ENCODE measurements at places on chromosomes 13 and 19.

- peak; percentile 95 for DNase-seq
These were observed at the start of gene ABHD8 for GRCh38 chr19:17303167-17303939. Gene ABHD8 (minus strand): TSS chr19:17303425. CDS start chr19:17301616, 1,809 bp downstream.

- no peak for DNase-seq
These were observed 460 bp downstream of the KMT5C start for GRCh38 chr19:55339889-55340783.

DNA sequence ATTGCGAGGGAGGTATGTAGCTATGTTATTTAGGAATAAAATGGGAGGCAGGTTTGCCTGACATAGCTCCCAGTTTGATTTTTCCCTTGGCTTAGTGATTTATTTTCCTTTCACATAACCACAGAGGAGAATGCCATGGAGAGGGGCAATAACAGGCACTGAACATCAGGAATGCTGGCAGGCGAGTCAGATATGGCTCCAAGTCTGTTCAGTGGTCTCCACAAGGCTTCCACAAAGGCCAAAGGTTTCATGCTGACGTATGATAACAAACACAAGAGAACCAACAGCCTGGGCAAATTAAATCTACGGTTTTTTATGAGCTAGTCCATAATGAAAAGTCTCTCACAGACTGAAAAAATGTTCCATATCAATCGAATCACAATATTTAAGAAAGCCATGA, 66.7 kb downstream of the SUCLA2 start:
- DNase-seq, result no peak

DNA sequence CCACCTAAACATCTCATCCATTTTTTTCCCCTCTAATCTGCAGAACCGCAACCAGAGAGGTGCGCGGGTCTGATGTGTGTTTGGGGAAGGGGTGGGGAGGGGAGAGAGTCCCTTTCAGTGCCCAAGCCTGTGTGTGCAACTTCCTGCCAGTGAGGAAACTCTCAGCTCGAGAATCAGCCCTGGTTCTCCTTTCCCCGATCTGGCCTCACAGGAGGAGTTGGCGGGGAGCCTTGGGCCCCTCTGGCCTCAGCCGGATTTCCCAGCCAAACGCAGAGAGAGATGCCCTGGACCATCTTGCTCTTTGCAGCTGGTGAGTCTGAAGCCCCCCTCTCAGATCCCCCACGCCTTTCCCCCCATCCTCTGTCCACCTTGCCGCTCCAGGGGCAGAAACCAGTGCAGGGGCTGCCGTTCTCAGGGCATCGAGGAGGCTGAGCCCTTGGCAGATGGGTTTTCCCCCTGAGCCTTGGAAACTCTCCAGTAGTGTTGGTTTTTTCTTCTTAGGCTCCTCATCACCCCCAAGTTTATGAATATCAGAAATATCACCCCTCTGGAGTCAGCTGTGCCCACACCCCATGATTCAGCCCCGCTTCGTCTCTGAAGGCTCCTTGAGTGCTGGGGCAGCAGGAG, at the start of gene C19orf38:
Gene C19orf38, plus strand, starts transcription at position 186 of the 627 bp plus-strand sequence. Its CDS starts 94 bp downstream, at position 280.
- DNase-seq, result no peak

GRCh38 chr13:59686798-59687394, 476.8 kb downstream of the DIAPH3 start:
- no peak for DNase-seq

DNA sequence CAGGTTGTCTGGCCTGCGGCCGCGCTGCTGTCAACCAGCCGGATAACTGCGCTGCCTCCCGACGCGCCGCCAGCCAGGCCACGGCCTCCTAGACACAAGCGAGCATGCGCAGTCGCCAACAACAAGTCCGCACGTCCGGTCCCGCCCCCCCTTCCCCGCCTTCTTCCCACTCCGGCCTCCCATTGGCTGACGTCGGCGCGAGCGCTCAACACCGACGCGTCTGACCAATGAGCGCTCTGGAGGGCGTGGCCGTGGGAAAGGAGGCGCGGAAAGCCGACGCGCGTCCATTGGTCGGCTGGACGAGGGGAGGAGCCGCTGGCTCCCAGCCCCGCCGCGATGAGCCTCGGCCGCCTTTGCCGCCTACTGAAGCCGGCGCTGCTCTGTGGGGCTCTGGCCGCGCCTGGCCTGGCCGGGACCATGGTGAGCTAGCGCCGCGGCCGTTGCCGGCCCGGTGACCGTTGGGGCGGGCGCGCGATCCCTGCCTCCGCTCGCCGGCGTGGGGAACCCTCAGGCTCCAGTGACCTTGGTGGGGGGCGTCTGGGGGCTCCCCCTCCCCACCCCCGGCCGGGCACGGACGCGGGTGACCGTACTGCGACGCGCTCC, at the start of gene GPX4:
Gene GPX4, plus strand, starts transcription at position 287 of the 603 bp plus-strand sequence. Its CDS starts 50 bp downstream, at position 337.
- peak; percentile 99 for DNase-seq

DNA sequence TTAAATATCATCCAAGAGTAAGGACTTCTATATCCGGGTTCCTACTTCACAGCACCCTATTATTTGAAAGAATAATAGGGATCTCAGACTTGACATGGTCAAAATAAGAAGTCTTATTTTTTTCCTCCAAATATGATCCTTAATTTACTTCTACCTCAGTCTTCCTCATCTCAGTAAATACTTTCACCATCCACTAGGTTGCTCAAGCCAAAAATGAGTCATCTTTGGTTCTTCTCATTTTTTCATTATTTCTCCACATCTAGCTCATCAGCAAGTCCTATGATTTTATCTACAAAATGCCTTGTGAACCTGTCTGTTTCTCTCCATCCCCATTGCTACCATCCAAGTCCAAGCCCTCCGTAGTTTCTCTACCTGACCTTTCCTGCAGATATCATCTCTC, 121.9 kb upstream of the GJB6 start:
- no peak for DNase-seq

DNA sequence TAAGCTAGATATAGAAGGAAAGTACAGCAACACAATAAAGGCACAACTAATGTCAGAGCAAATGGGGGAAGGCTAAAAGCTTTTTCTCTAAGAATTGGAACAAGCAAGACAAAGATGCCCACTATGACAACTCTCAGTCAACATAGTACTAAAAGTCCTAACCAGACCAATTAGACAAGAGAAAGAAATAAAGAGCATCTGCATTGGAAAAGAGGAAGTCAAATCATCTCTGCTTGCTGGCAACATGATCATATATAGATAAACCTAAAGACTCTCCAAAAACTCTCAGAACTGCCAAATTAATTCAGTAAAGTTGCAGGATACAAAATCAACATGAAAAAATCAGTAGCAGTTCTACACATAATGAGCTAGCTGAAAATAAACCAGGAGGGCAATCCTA, 542.0 kb downstream of the DIAPH3 start:
- DNase-seq, result no peak

DNA sequence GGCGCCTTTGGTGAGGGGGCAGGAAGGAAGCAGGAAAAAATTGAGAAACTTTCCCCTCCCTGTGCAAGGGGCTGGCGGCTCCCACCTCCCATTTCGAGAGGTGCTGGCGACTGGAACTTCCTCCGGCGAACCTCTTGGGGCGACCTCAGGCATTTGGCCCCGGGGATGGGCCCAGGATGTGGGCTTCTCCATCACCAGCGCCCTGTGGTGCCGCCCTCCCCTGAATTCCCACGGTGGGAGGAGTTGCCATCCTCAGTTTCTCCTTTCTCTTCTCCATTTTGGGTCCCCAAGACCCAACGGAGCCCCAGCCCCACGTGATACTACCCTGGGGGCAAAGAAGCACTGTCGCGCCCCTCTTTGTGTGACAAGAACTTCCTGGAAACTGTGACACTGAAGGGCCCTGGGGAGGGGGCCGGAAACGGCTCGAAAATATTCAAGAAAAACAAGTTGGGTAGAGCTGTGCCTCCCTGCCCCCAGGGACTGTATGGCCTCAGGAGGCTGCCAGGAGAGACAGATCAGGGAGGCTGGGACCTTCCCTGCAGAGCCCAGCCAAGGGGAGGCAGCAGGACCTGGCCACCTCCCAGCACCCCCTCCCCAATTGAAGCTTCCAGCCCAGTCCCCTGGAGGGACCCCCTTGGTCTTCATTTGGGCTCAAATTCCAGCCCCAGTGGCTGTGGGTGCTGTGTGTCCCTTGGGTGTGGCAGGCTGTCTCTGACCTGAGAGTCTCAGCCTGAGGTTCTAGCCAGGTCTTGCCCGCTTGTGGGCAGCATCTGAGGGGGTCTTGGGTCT, 16.2 kb upstream of the AP1M2 start:
- peak; percentile 80 for DNase-seq

DNA sequence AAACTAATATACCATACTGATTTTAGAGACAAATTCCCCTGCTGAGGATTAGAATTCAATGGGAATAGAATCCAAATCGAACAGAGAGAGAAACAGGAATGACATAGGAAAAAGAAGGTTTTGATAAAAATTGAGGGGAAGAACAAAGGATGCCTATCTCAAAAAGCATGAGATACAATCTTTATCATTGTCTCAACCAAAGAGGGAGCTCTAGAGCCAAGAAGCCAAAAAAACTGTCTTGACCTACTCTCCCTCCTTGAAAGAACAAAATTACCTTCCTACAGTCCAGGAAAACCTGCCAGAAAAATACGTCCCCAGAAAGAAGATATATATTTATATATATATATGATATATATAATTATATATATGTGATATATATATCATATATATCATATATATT, 39.2 kb upstream of the MIR17HG start:
- DNase-seq, result no peak

DNA sequence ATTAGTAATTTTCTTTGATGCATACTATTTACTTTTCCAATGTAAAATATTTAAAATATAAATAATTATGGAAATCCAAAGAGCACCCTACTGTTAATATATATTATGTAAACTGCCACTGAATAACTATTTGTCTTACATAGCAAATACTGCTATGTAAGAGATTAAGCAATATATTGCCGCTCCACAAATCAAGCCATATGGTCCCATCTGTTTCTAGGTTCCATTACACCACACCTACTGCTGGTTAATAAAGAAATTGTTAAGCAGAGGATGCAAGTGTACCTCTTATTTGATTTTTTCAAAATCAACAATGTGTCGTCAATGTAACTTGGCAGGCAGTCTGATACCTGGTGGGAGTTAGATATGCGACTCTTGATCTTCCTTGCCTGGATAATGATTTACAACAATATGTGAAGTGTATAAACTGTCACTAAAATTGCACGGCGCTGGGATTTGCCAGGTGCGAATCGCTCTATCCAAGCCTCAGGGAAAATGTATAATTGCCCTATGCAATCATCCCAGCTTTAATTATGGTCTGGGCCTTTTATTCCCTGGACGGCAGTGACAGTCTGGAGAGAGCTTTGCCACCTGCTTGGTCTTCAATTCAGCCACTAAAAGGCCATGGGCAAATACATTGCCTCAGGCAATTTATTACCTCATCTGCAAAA, 16.0 kb downstream of the SMAD9 start:
- no peak for DNase-seq

GRCh38 chr13:113550453-113550852, 34.1 kb upstream of the TFDP1 start:
- DNase-seq, result no peak

DNA sequence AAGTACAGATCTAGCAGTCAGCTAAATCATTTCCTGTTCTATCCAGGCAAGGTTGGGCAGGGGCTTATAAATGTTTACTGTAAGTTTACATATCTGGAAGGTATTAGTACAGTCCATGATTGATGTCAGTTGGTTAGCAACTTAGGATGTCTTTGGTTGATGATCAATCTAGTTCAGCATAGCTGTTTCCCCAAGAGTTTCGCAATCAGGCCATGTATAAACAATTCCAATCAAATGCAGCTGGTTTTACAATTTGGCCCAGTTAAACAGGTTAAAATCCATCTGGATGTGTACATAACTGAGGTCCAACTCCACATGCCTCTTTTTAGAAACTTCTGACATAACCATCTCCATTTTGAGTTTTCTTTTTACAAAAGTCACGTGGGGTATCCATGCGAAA, 6.9 kb downstream of the ZNF221 start:
- DNase-seq, result no peak

All from stimulated activated CD4-positive, alpha-beta T cell treated with anti-CD3 and anti-CD28 coated beads, Interleukin-1b, Interleukin-23, amount 100 ng/mL, for 48 hours (primary cell).